ENCODE measurements at places on chromosomes 12 and 14. TPM values are rescaled to one million over a fixed set of nuclear protein-coding genes. Genes with fewer than 3 reads are reported as not detected.

Gene PTCSC3
- total RNA-seq: not detected

Gene EID3
- total RNA-seq: 1.1 TPM

Gene GARIN6
- total RNA-seq: not detected

Gene MYBPC1
- 4.3 TPM for total RNA-seq

Gene SIX6
- total RNA-seq: not detected

Gene YBX3
- total RNA-seq: 987 TPM

Gene NDRG2
- total RNA-seq: 373 TPM

All from lower leg skin (tissue), 4 donors.